CD4-positive, alpha-beta T cell (primary cell): ENCODE measurements at places on chromosomes 12 and 14.

DNA sequence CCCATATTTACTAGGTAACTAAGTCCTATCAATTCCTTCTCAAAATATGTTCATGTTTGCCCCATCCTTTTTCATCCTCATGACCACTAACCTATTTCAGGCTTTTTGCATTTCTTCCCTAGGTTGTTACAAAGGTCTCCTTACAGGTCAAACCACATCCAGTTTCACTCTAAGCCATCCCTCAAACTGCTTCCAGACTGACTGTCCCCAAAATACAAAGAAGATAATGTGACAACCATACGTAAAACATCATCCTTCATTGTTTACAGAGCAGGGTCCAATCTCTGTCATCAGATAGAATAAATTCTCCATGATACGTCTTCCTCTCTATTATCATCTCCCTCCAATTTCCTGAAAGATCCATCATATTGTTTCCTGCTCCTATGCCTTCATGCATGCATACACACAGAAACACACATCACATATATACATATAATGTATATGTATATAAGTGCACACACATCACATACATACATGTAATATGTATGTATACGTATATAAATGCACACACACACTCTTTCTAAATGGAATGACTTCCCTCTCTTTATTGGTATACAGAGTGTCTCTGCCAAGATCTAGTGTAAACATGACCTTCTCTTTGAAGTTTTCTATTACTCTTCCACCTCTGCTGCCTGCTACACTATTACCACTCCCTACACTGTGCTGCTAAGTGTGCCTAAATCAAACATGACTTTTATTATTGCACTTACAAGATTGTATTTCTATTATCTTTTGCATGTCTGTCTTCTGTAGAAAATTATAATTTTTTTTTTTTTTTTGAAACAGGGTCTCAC lies 30.7 kb upstream of the EPS8 start:
- H3K36me3 ChIP-seq: no peaks in the 10 kb centered on the region
- DNase-seq: no peak
- no peaks in the 10 kb centered on the region for H3K4me1 ChIP-seq
- H3K27ac ChIP-seq: no peak overlapping the region
- no peak overlapping the region for H3K4me3 ChIP-seq

DNA sequence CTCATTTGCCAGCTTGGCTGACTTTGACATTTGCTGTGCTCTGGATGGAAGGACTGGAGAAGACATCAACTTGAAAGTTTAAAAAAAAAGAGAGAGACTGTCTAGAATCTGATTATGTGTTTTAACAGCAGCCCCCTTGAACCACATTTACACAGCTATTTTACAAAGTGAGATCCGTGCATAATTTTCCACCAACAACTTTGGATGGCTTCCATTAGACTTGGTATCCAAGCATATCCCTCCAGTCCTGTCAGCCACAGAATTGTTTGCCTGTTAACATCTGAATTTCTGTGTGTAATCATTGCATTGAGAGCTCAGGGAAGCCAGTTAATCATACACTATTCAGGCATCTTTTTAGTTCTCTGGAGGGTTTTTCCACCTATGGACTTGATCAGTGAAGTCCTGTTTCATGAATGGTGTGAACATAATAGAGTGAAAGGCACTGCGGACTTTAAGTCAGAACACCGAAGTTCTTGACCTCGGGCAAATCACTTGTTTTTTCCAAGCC lies 93.7 kb downstream of the SAMD4A start:
- no peaks in the 10 kb centered on the region for H3K36me3 ChIP-seq
- H3K27me3 ChIP-seq: no peaks in the 10 kb centered on the region
- no peak overlapping the region for H3K4me3 ChIP-seq
- no peak for DNase-seq
- H3K4me1 ChIP-seq: no peaks in the 10 kb centered on the region
- no peak overlapping the region for H3K27ac ChIP-seq

- no peak overlapping the region for H3K27ac ChIP-seq
- peaks cover 5% of the 10 kb centered on the region for H3K36me3 ChIP-seq
- H3K4me1 ChIP-seq: no peaks in the 10 kb centered on the region
- H3K27me3 ChIP-seq: no peaks in the 10 kb centered on the region
- no peak overlapping the region for H3K4me3 ChIP-seq
These were observed 122.4 kb downstream of the GPR135 start for GRCh38 chr14:59342516-59343484.

- no peaks in the 10 kb centered on the region for H3K4me1 ChIP-seq
- H3K36me3 ChIP-seq: no peaks in the 10 kb centered on the region
- no peak overlapping the region for H3K27ac ChIP-seq
- H3K4me3 ChIP-seq: no peak overlapping the region
- H3K27me3 ChIP-seq: no peaks in the 10 kb centered on the region
- DNase-seq: no peak
These were observed 251.9 kb downstream of the SEC23A start for GRCh38 chr14:38851111-38851510.

DNA sequence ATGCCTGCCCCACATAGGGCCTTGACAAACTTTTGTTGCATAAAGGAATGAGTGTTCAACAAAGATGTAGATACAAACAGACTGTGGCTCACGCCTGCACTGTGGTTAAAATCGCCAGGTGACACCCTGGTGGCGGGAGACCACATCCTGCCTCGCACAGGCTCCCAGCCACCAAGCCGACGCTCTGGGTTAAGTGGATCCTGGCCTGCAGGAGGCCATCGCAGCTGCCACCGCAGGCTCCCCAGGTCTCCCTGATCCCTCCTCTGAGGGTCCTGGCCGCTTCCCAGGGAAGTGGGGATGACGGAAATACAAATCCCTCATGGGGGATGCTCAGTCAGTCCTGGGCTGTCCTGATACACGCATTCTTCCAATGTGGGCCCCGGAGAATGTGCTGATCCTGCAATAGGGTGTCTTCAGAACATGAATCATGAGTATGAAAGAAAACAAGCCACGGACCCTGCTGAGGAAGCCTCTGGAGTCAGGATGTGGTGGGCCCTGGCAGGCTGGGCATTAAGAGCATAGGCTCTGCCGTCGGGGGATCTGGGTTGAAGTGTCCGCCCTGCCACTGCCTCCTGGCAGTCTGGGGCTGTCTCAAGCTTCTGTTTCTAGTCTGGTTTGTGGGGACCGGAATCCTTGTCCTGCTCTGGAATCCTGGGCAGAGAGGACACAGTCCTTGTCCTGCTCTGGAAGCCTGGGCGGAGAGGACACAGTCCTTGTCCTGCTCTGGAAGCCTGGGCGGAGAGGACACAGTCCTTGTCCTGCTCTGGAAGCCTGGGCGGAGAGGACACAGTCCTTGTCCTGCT lies 53.5 kb upstream of the BEGAIN start:
- no peak overlapping the region for H3K27ac ChIP-seq
- H3K27me3 ChIP-seq: no peaks in the 10 kb centered on the region
- no peaks in the 10 kb centered on the region for H3K36me3 ChIP-seq

GRCh38 chr12:114481200-114481535 lies 75.2 kb upstream of the TBX5 start:
- peaks cover 6% of the 10 kb centered on the region for H3K4me1 ChIP-seq
- no peak overlapping the region for H3K4me3 ChIP-seq
- H3K27me3 ChIP-seq: peaks cover 43% of the 10 kb centered on the region
- no peak for DNase-seq
- no peak overlapping the region for H3K27ac ChIP-seq
- H3K36me3 ChIP-seq: no peaks in the 10 kb centered on the region

- H3K4me1 ChIP-seq: peaks cover 11% of the 10 kb centered on the region
- H3K27me3 ChIP-seq: no peaks in the 10 kb centered on the region
- H3K27ac ChIP-seq: no peak overlapping the region
- no peak for DNase-seq
- H3K4me3 ChIP-seq: no peak overlapping the region
These were observed 61.0 kb downstream of the TAOK3 start for GRCh38 chr12:118311666-118312065.

GRCh38 chr12:106682594-106683234 lies 91.8 kb upstream of the RIC8B start:
- H3K4me1 ChIP-seq: no peaks in the 10 kb centered on the region
- no peak overlapping the region for H3K4me3 ChIP-seq
- no peaks in the 10 kb centered on the region for H3K27me3 ChIP-seq
- peak; percentile 13 for DNase-seq
- no peaks in the 10 kb centered on the region for H3K36me3 ChIP-seq

- no peaks in the 10 kb centered on the region for H3K36me3 ChIP-seq
- H3K27ac ChIP-seq: no peak overlapping the region
- H3K4me1 ChIP-seq: no peaks in the 10 kb centered on the region
These were observed 109.6 kb downstream of the DYRK2 start for GRCh38 chr12:67758119-67758518.

DNA sequence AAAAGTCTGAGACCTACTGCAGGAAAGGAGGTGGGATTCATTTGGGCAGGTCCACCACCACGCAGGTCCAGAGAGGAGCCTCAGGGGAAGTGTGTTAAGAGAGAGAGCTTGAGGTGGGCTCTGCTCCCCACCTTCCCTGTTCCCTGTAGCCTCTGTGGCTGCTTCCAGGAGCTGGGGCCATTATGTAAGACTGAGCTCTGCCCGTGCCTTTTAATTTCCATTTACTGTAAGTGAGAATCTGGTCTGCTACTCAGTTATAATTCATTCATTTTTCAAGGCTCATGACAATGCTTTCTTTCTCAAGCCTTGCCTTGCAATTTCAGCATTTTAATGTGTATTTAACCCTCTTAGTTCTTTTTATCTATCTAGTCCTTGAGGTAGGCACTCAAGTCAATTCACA lies 8.3 kb downstream of the SLC4A8 start:
- H3K4me3 ChIP-seq: no peak overlapping the region
- no peak for DNase-seq
- no peak overlapping the region for H3K27ac ChIP-seq

- H3K4me3 ChIP-seq: no peak overlapping the region
- no peak for DNase-seq
- H3K27me3 ChIP-seq: no peaks in the 10 kb centered on the region
- no peaks in the 10 kb centered on the region for H3K4me1 ChIP-seq
These were observed 159.9 kb upstream of the NOS1 start for GRCh38 chr12:117521346-117521745.

DNA sequence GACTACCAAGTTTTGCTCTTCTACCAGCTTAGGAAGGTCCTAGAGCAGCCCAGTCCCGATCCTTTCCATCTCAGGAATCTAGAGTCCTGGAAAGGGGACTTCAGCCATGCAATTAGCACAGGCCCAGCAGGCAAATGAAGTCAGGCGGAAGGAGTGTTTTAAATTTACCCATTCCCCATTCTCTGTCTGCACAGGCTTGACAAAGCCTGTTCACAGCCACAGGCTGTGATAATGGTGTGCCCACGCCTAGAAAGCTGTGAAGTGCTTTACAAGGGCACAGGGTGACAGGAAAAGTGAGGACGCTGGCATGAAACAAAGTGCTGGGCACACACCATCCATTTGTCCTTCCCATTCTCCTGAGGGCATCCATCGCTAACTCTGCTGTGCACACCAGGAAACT lies 79.0 kb downstream of the PITPNM2 start:
- H3K36me3 ChIP-seq: no peaks in the 10 kb centered on the region
- H3K27me3 ChIP-seq: no peaks in the 10 kb centered on the region
- H3K4me1 ChIP-seq: peaks cover 61% of the 10 kb centered on the region
- H3K4me3 ChIP-seq: no peak overlapping the region
- no peak for DNase-seq
- H3K27ac ChIP-seq: no peak overlapping the region

- no peak overlapping the region for H3K4me3 ChIP-seq
- DNase-seq: no peak
- no peaks in the 10 kb centered on the region for H3K4me1 ChIP-seq
- H3K27me3 ChIP-seq: no peaks in the 10 kb centered on the region
These were observed 21.4 kb downstream of the SLC38A2 start for GRCh38 chr12:46351138-46351537.

DNA sequence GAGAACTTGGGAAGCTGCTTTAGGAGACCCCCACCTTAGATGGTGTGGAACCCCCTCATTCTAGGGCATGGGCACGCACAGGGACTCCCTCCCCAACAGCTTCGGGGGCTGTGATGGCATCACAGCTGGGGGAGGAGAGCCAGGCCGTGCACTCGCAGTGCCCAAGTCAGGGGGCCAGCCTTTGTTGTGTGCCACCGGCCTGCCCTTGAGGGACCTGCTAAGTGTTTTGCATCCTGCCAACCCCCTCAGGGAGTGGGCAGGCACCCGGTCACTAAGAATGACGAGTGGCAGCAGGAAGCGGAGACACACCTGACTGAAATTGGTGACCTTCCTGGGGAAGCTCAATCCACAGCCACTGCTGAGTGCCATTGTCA lies 334.9 kb upstream of the SFSWAP start:
- H3K27ac ChIP-seq: no peak overlapping the region
- H3K36me3 ChIP-seq: no peaks in the 10 kb centered on the region
- DNase-seq: no peak
- no peaks in the 10 kb centered on the region for H3K4me1 ChIP-seq
- no peaks in the 10 kb centered on the region for H3K27me3 ChIP-seq

DNA sequence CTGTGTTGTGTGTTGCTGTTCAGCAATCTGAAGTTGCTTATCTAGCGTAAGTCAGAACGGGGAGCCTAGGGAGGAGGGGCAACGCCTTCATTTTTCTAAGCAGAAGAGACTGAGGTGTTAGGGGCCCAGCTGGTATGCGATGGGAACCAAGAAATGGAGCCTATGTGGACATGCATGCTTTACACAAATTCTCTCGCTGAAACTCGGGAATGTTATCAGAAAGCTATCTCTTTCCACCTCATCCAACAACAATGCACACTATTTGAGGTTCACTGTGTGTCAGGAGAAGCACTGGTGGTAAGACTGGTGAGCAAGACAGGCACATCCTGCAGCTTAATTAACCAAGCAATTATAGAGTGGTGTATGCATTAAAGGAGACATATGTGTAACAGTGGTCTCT lies 89.7 kb downstream of the NRXN3 start:
- no peaks in the 10 kb centered on the region for H3K4me1 ChIP-seq
- DNase-seq: no peak

DNA sequence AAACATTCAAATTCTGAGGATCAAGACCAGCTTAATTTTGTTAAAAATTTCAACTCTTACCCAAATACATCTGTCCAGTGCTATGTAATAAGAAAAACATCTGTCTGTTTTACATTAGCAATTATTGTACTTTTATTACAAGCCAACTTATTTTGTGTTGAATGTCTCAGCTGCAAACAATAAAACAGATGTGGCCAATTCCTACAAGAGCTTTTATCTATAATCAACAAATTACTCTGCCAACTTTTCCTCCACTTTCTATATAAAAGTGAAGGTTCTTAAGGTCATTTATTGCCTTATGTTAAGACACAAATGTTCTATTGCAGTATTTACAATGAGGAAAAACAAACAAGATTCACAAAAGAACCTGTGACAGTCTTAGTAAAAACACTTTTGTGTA lies 72.7 kb downstream of the NOVA1 start:
- no peak overlapping the region for H3K27ac ChIP-seq
- DNase-seq: no peak
- H3K4me1 ChIP-seq: no peaks in the 10 kb centered on the region
- H3K36me3 ChIP-seq: no peaks in the 10 kb centered on the region
- no peaks in the 10 kb centered on the region for H3K27me3 ChIP-seq
- no peak overlapping the region for H3K4me3 ChIP-seq

DNA sequence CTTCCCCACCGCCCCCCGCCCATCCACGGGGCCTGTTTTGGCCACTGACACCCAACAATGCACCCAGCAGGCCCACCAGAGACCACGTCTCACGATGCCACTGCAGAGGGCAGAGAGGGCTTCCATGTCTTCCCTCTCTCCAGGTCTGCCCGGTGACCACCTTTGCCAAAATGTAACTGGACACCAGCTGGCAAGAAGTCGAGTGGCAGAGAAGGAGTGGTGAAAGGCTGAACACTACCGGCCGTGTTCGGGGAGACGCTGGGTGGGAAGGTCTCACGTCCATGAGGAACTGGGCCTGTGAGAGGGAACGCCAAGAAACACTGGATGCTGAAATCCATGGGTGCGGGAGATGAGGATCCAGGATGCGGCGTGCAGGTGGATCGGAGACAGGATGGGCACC lies 308.2 kb downstream of the ADGRD1 start:
- no peaks in the 10 kb centered on the region for H3K27me3 ChIP-seq
- H3K36me3 ChIP-seq: no peaks in the 10 kb centered on the region
